ENCODE measurements at places on chromosomes 16 and 17.
A peak's percentile ranks its signal among the peaks of the same experiment; 100 is the strongest.

DNA sequence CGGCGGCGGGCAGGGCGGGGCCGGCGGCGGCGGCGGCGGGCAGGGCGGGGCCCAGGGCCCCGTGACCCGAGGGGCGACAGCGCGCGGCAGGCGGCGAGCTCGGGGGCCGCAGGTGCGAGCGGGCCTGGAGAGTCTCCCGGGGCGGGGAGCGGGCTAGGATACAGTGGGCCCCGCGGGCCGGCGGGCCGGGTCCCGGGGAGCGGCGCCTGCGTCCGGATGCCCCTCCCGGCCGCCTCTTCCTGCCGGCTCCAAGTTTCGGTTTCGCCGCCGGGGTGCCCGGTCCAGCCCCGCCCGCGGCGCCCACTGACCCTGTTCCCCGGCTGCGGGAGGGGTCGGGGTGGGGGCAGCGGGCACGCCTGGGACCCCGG, at the start of gene RNF213:
TSS of gene RNF213 (plus strand) at position 62 of the 368 bp plus-strand sequence. CDS start 2,830 bp downstream, outside the sequence.
- peak; percentile 53 for DNase-seq

GRCh38 chr17:58564971-58565370, 50.5 kb upstream of the MTMR4 start:
- no peak for DNase-seq

DNA sequence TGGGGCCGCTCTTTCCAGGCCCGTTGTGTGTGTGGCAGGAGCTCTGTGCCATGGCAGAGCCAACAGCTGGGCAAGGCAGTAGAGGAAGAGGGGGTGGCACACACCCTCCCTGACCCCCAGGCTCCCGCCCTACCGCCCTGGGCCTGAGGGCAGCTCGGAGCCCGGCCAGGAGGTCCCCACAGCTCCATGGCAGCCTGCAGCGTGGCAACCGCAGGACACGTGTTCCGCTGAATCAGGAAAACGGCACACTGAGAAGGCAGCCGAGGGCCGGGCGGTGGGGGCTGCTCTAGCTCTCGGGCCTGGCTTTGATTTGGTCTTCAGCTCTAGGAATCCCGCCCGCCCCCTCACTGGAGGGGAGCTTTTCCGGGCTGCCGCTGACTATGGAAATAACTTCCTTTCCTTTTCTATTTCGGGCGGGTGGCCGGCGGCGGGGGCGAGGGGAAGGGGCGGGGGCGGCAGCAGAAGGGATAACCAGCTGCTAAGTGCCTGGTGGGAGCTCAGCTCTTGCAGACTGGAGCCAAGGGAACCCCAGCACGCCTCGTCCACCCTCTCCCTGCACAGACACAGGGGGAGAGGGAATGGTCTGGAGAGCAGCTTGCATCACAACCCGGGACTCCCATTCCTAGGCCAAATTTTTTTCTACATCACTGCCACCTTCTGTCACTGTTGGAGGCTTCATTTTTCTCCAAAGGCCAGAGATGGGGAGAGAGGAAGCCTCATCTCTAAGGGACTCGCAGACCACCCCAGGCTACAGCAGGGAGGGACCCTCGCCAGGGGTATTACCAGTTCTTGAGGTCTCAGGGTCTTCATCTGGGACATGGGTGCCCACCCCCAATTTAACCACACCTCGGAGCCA, 24.8 kb upstream of the MRPS23 start:
- DNase-seq, result no peak

DNA sequence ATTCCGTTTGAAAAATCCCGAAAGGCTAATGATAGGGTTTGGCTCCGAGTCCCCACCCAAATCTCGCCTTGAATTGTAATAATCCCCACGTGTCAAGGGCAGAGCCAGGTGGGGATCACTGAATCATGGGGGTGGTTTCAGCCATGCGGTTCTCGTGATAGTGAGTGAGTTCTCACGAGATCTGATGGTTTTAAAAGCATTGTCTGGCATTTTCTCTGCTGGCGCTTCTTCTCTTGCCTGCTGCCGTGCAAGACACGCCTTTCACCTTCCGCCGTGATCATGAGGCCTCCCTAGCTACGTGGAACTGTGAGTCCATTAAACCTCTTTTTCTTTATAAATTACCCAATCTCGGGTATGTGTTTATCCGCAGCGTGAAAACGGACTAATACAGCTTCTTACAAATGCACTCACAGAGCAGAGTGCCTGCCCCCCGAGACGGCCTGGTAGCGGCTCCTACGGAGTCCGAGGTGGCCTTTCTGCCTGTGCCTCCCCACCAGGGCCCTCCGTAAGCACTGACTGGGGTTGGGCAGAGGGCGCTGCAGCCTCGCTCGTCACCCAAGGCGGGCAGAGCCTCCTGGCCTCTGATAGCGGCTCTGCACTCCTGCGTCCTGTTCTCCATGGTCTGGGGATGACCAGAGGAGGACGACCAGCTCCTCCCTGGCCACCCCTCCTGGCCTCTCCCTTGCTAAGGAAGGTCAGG, 131.7 kb downstream of the FOXL1 start:
- no peak for DNase-seq
